Adrenal gland (tissue), 19 donors: ENCODE measurements at places on chromosomes 13 and 19.
A peak's percentile ranks its signal among the peaks of the same experiment; 100 is the strongest.

DNA sequence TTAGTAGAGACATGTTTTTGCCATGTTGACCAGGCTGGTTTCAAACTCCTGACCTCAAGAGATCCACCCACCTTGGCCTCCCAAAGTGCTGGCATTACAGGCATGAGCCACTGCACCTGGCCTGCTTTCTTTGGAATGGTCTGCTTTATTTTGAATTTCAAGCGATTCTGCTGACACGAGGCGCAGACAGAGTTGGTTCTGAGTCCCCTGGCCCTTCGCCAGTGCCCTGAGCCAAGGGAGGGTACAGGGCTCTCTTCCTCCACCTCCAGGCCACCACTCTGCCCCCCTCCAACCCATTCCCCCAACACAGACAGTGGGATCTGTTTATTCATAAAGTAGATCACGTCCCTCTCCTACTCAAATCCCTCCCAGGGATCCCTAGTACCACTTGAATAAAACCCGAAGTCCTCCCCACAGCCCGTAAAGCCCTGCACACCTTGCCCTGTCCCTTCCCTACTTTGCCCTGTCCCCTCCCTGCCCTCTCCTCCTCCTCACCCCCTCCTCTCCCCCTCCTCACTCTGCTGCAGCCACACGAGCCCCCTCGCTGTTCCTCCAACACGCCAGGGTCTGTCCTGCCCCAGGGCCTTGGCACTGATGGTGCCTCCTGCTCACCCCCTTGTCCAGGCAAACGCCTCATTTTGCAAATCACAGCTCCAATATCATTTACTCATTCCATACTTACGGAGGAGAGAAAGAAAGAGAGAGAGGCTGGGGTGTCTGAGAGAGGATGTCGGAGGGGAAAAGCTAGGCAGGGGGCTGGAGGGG lies 22.4 kb downstream of the ZNRF4 start:
- DNase-seq: no peak

DNA sequence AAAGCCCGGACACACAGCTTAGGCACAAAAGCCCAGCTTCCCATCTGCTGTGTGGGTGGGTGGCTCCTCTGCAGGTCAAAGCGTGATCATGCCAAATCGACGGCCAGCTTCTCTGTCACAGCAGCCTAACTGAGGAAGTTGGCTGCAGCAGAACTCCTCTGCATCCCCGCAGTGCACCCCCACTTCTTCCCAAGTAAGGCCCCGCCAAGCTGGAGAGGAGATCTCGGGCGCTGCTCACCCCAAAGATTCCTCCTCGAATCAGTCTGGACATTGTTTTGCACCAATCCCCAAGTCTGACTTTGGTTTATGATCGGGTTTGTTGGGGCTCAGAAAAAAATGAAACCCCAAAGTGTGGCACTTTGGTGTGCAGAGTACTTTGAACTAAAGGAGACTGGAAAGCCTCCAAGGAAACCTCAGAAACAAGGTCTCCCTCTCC lies 19.7 kb upstream of the CPB2 start:
- DNase-seq: no peak

DNA sequence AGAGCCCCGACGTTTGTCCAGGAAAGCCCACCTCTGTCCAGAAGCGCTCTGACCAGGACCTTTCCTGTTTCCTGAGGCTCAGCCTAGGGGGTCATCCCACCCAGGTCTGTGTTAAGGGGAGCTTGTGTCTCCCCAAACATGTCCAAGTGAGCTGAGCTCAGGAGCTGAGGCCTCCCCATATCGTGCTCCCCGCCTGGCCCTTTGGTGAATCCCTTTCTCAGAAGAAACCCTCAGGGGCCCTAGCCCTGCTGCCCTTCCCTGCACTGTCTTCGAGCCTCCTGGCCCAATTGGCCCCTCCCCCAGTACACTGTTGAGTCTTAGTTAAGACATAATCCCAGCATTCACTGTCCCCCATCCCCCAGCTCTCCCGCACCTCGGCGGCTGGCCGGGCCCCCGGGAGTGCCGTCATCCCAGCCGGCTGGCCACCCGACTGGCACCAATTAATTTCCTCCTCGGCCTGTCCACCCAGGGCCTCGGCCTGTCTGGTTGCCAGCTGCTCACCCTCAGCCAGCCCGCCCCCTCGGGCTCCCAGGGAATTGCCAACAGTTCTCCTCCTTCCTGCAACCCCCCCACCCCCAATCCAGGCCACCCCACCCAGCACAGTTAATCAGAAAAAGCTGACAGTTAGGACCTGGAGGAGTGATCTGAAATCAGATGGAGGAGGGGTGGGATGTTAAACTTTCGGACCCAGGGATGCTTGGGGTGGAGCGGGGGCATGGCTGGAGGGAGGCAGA lies 13.6 kb downstream of the IER2 start:
- peak; percentile 77 for DNase-seq

DNA sequence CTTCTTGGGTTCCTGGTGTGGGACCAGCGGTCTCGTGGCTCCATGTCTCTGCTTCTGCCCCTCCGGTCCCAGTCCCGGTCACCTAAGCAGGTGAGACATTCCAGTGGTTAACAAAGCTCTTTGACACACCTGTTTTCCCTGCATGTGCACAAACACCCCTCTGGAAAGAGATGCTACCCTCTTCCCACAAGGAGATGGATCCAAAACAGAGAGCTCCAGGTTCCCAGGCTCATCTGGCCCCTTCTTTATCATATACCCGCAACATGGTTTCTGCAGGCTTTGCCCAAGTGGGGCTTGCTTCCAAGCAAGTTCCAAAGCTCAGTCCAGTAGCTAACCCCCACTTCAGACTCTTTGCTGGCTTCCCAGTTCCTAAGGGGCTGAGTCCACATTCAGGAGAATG lies 17.8 kb downstream of the PEG3 start:
- no peak for DNase-seq

DNA sequence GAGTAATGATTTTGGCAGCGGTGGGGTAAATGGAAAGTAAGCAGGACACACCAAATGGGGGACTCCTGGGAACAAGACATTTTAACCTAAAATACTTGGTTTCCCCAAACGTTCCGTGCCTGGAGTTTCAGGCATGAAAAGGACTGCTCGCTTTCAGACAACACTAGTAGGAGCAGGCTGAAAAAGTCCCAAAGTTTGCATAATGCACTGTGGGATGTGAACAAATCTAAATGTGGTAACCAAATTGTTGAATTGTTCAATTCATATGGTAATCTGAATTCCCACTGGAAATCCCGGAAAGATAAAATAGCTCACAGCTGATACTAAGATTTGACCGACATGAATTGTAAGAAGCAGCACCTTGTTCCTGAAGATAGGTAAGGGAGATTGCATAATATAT lies 467.2 kb upstream of the ARGLU1 start:
- no peak for DNase-seq

DNA sequence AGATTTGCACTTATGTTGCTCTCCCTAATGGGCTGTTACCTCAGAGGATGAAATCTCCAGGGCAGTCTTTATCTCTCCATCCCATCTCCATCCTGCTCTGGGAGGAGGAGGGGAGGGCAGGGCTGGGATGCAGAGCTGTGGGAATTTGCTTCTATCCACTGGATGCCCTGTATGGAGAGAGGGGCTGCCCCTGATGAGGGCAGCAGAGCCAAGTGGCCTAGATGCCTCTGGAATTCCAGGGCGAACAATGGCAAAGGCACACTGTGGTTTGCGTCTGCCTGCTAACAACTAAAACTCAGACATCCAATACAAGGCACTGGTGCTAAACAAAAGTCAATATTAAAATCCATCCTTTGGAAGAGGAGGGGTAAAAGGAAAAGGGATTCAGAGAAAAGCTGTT lies 165.1 kb downstream of the COG6 start:
- no peak for DNase-seq

DNA sequence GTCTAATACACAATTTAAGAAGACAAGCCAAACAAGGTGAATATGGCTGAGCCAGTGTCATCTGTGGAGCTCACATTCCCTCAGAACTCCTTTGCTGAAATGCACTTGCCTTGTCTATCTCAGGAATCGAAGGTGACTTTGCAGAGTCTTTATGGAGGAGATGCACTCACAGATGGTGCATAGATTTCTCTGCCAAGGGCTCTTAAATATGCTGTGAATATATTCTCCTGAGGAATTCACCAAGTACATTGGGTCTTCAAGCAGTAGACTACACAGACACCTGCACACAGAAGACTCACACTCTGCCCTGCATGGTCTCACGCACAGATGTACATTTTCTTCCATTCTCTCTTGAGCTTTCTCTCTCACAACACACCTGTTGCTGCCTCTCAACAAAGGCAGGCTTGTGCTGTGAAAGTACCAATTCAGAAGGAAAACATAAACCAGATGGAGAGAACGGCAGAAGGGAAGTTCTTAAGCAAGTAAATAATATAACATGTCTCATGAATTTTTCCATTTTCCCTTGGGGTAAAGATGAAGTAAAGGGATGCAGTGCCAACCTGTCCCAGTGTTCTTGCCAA lies 174.7 kb downstream of the DLEU7 start:
- DNase-seq: no peak

- DNase-seq: no peak
These were observed 16.2 kb downstream of the LACC1 start for GRCh38 chr13:43895940-43896339.

DNA sequence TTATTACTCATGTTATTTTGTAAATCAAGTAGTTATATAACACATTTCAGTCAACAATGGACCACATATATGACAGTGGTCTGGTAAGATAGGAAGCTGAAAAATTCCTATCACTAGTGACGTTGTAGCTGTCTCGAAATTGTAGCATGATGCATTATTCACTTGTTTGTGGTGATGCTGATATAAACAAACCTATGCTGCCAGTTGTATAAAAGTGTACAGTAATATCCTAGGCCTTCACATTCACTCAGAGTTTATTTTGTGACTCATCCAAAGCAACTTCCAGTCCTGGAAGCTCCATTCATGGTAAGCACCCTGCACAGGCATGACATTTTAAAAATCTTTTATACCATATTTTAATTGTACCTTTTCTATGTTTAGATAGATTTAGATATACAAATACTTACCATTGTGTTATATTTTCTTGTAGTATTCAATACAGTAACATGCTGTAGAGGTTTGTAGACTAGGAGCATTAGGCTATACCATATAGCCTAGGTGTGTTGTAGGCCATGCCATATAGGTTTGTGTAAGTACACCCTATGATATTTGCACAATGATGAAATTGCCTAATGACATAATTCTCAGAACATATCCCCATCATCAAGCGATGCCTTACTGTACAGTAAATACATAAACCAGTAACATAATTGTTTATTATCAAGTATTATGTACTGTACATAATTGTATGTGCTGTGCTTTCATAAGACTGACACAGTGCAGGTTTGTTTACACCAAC lies 49.3 kb downstream of the IFT88 start:
- DNase-seq: no peak

GRCh38 chr19:49847731-49848696 lies 2.9 kb upstream of the PTOV1 start:
- no peak for DNase-seq

- no peak for DNase-seq
These were observed 97.0 kb downstream of the DCT start for GRCh38 chr13:94382517-94382916.

DNA sequence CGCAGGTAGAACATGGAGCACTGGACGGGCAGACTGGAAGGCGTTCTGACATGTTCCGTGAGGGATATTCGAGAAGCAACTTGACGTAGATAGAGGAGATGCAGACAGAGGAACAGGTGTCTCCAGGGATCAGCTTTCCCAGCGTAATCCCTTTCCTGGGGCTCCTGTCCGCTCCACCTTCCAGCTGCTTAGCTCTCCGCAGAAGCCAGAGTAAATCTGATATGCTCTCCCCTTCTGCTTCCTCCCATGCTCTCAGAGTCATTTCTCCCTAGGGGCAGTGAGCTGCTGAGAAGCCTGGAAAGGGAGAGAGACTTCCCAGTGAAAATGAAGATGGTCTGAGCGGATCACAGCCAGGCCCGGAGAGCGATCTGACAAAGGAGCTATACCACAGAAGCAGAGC lies 23.0 kb upstream of the OLFM4 start:
- no peak for DNase-seq

DNA sequence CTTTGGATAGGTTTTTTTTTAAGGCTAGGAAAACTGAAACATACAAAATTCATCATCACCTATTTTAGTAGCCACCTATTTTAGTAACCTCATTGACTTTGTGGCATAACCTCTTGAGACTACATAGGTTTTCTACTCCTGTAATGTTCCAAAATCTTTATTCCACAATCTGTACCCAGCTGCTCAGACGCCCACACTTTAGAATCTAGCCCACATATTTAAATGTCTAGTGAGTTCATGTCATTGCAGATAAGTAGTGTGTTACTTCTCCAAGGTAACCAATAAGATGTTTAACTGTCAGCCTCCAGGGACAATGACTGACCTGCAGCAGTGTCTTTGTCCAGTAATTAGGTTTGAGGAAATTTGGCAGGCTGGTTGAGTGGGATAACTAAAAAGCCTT lies 330.2 kb downstream of the MZT1 start:
- DNase-seq: no peak

- no peak for DNase-seq
These were observed 25.5 kb upstream of the FBXO17 start for GRCh38 chr19:39001041-39001440.

GRCh38 chr13:60372141-60372540 lies 24.9 kb upstream of the TDRD3 start:
- no peak for DNase-seq

- DNase-seq: no peak
These were observed 108.6 kb downstream of the PIBF1 start for GRCh38 chr13:72890546-72890945.

DNA sequence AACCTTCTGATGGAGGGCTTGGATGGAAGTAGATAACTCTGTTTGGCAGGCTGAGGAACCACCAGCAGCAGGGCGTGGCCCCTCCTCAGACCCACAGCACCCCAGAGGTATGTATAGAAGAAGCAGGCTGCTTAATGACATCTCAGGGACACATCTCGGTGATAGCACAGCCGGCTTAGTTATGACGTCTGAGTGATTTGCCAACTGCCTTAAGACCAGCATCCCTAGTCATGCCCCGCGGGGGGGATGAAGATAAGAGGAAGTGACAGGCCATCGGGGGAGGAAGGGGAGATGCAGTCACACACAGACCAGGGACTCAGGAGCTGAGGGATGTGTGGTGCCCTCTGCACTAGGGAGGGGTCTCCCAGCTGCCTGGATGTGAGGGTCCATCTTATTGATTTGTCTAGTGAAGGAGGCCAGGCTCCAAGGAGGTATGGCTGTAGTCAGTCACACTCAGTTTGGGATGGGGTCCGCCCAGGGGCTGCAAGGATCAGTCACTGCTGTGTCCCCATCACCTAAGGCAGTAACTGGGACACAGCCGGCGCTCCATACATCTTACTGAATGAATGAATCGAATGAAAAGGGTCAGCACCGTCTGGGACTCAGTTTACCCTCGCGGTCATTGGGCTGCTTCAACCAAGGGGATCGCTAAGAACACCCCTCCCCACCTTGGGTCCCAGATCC lies 19.2 kb upstream of the ERCC1 start:
- peak; percentile 60 for DNase-seq

DNA sequence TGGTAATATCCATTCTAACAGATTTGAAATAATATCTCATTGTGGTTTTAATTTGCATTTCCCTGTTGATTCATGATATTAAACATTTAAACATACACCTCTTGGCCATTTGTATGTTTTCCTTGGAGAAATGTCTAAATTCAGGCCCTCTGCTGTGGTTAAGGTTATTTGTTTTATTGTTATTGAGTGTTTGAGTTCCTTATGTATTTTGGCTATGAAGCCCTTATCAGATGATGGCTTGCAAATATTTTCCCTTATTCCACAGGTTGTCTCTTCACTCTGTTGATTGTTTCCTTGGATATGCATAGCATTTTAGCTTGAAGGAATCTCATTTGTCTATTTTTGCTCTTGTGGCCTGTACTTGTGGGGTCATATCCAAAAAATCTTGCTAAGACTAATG lies 303.6 kb downstream of the GPC5 start:
- DNase-seq: no peak

- DNase-seq: no peak
These were observed 129.5 kb upstream of the SLC10A2 start for GRCh38 chr13:103195762-103196161.
